Small intestine (tissue), 16 donors: ENCODE measurements at places on chromosomes 5 and 9. TPM values are rescaled to one million over a fixed set of nuclear protein-coding genes. Genes with fewer than 3 reads are reported as not detected.

The PCDHGA3 gene
- 0.24 TPM for polyA plus RNA-seq

The MZB1 gene
- polyA plus RNA-seq = 13.9 TPM

The RORB gene
- 0.04 TPM for polyA plus RNA-seq

The SYNPO gene
- 26.2 TPM for polyA plus RNA-seq

The IRX2 gene
- polyA plus RNA-seq = 0.07 TPM

The ZNF474 gene
- polyA plus RNA-seq = not detected

The TMEM171 gene
- polyA plus RNA-seq = 6.3 TPM
